ENCODE measurements at places on chromosomes 13 and 19.

GRCh38 chr13:76609643-76610042 is 276.6 kb downstream of the KCTD12 start:
- DNase-seq: no peak

GRCh38 chr13:77584106-77584505 is 48.6 kb downstream of the SCEL start:
- no peak for DNase-seq

DNA sequence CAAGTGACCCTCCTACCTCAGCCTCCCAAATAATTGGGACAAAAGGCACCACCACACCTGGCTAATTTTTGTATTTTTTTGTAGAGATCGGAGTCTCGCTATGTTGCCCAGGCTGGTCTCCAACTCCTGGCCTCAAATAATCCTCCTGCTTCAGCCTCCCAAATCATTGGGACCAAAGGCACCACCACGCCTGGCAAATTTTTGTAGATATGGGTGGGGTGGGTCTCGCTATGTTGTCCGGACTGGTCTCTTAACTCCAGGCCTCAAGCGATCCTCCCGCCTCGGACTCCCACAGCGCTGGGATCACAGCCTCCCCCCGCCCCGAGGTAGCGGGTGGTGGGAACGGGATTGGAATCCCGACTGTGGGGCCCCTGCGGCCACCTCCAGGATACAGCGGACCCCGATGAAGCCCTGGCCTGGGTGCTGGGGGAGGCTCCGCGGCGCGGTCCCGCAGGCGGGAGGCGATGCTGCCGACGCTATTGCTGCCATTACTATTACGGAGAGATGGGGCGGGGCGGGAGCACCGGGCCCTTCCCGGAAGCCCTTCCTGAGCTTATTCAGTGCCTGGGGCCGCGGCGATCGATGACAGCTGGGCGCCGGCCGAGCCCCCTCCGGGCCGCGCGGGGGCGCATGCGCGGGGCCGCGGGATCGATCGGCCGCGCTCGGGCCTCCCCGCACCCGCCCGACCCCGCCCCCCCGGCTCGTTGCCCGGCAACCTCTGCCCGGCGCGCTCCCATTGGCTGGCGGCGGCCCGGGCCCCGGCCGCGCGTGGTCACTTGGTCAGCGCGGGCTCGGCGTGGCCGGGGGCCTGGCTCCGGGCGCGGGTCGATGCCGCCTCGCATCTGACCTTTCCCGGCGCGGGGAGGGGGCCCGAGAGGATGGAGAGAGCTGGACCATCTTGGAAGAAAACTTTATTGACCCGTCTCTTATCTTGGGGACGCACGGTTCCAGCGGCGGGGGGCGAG is 27.9 kb upstream of the ONECUT3 start:
- DNase-seq: peak; percentile 58

- DNase-seq: no peak
These were observed 776.4 kb upstream of the ATXN8OS start for GRCh38 chr13:69331245-69331644.

- peak; percentile 38 for DNase-seq
These were observed 897 bp downstream of the ETHE1 start for GRCh38 chr19:43525836-43526771.

- peak; percentile 90 for DNase-seq
These were observed 26.3 kb upstream of the SIGLEC11 start for GRCh38 chr19:49987159-49987698.

DNA sequence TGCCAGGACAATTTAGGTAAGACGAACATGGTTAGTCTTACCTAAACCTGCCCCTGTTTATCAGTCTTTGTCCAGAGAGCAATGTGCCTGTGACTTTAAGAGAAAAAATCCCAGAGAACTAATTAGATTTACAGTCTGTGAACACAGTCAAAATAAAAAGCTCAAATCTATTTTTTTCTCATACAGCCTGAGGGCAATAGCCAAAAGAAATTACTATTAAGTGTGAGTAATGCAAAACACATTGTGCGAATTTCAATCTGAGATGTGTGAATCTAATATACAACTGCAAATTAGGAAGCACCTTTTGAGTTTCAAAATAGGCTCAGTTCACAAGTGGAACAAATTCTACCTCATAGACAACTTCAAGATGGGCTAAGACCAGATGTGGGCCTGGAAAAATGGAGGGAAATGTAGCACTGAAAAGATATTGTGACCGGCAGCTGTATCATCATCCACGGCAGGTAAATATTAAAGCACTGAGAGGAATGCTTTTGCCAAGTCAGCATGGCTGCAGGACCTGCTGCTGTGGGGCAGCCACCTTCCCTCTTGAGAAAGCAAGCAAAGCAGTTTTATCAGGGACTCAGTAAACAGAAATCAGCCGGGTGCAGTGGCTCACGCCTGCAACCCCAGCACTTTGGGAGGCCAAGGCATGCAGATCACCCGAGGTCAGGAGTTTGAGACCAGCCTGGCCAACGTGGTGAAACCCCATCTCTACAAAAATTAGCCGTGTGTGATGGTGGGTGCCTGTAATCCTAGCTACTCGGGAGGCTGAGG is 114.8 kb downstream of the KATNAL1 start:
- peak; percentile 44 for DNase-seq

DNA sequence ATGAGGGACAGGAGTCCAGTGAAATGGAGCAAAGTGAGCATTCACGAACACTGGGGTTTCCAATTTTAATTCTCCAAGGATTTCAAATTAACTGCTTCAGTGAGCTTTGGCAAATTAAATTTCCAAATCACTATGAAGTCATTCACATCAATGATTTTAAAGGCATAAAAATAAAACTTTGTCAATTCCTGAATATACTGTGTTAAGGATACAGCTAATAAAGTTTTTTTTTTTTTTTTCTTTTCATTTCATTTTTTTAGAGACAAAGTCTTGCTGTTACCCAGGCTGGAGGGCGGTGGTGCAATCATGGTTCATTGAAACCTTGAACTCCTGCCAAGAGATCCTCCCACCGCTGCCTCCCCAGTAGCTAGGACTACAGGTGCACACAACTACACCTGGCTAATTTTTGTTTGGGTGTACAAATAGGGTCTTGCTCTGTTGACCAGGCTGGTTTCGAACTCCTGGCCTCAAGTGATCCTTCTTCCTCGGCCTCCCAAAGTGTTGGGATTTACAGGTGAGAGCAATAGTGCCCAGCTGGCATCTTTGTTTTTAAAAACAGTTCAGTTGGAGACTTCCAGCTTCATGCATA is 21.9 kb downstream of the RBM26 start:
- DNase-seq: no peak

DNA sequence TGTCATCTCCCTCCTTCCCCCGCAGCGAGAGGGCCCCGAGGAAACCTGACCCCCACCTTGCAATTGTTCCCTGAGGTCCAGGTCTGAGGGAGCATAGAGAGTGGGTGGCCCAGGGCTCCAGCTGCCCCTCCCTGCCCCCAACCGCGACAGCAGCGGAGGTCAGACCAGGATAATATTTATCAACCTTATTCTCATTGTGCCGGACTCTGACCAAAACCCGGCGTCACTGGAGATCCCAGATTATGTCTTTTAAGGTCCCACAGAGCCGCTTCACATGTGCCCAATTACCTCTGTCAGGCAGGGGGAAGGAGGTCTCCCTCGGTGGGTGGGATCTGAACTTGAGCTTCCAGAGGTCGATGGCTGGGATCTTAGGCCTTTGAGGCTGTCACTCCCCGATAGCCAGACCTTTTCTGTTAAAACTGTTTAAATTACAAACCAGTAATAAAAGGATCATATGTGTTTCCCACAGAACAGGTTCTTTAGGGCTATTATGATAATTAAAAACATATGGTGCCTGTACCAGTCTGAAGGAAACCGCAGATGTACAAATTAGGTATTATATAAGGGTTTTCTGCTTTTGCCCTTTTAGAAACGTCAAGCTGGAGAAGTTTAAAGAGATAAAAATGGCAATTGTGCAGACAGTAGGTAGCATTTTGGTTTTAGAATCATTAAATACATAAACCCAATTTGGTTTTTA is 195.5 kb downstream of the ZNF536 start:
- DNase-seq: no peak

All from EH (cell line).